ENCODE measurements at places on chromosomes 6 and 20.

- no peak for DNase-seq
Measured at GRCh38 chr6:16413399-16413798, 175.0 kb downstream of the GMPR start.

DNA sequence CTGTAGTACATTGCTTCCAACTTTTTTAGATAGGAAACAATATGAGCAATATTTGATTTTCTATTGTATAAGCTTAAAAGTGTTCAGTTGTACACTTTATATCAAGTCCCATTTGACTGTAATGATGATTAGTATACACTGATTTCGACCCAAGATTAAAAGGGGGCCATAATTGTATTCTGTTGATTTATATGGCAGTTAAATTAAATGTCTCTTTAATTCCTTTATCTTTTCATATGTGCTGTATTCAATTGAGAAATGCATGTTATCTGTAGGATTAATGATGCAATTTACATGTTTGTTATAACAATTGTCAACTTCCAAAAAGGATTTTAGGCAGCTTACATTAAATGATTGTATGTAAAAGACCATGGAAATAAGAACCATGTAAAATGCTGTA, 317.5 kb downstream of the CDKAL1 start:
- DNase-seq, result no peak

DNA sequence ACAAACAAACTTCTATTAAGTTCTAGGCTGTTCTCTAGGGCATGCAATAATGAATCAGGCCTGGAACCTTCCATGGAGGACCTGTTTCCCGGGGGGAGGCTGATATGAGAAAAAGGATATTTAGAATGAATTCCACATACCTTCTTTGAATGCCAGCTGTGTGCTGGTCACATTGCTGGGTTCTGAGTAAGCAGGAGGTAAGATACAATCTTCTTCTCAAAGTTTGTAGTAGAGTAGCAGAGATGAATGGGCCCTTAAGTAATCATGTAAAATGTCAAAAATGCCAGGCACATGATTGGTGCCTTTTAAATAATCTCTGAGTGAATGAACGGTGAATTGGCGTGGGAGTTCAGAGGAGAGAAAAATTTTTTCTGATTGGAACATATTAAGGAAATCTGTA, 47.4 kb downstream of the TGM2 start:
- no peak for DNase-seq

- DNase-seq, result no peak
Measured at GRCh38 chr20:15767999-15768741, 805.1 kb downstream of the KIF16B start.

DNA sequence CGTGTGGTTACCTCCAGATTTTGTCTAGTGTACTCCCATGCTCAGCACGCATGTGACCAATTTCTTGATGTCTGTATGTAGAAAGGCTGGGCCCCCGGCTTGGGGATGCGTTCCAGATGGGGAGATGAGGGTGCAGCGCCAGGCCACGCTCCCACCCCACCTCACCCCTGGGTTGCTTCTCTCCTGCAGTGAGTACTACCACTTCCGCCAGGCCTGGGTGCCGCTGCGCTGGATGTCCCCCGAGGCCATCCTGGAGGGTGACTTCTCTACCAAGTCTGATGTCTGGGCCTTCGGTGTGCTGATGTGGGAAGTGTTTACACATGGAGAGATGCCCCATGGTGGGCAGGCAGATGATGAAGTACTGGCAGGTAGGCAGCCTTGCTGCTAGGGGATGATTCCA, 11.5 kb upstream of the SRF start:
- DNase-seq, result no peak

- no peak for DNase-seq
Measured at GRCh38 chr6:28137505-28137981, 4.1 kb upstream of the ZKSCAN8 start.

DNA sequence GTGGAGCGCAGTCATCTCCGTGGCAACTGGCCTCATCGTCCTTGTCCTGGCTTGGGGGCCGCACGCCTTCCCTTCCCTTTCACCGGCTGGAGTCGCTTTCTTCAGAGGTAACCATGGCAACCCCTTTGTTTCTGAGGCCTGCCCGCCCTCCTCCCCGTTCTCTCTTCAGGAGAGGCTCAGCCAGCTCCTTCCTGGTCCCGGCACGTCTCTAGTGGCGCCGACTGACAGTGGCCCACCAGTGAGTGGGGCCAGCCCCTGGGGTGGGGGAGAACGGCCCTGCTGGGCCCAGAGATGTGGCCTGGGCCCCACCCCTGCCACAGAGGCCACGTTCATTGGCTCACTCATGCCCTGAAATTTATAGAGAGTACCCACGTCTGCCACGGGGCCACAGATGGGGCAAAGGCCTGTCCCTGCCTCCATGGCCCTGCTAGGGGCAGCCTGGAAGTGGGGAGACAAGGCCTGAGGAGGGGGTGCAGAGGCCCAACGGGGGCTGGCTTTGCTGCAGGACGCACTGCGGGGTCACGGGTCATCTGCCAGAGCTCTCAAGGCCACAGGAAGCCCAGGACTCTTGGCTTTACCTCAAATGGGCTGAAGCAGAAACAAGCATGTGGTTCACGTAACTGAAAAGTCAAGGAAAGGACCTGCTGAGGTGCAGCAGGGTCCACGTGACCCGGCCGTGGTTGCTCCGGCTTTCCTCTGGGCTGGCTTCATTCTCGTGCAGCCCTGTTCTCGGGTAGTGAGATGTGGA, 1.4 kb upstream of the OSBPL2 start:
- DNase-seq, result no peak

- no peak for DNase-seq
Measured at GRCh38 chr20:18694071-18694470, 106.2 kb downstream of the DTD1 start.

- DNase-seq, result peak; percentile 37
Measured at GRCh38 chr6:29552512-29553051, 7.0 kb downstream of the UBD start.

DNA sequence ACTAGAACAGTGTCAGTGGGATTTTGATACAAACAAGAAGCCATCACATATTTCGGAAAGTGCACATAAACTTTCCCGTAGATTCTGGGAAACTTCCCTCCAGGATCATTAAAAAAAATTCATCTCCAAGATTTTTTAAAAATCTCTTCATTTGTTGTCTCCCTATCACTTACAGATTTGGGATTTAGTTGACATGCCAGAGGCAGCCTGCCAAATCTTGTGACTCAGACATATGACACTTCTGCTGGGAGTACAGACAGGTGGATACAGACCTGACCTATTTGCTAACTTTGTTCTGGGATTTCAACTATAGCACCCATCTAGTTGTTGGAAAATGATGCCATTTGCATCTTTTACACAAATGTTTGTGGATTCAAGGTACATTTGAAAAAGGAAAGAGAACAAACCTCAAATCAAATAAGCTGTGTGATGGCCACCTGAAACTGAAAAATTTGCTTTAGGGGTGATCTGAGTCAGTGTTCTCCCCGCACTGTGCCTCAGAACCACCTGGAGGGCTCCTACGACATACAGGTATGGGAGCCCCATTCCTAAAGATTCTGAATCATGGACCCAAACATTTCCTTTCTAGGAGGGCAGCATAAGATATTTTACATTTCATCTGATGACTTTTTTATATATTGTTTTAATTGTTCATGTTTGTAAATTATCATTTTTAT, 21.9 kb upstream of the CD2AP start:
- no peak for DNase-seq

DNA sequence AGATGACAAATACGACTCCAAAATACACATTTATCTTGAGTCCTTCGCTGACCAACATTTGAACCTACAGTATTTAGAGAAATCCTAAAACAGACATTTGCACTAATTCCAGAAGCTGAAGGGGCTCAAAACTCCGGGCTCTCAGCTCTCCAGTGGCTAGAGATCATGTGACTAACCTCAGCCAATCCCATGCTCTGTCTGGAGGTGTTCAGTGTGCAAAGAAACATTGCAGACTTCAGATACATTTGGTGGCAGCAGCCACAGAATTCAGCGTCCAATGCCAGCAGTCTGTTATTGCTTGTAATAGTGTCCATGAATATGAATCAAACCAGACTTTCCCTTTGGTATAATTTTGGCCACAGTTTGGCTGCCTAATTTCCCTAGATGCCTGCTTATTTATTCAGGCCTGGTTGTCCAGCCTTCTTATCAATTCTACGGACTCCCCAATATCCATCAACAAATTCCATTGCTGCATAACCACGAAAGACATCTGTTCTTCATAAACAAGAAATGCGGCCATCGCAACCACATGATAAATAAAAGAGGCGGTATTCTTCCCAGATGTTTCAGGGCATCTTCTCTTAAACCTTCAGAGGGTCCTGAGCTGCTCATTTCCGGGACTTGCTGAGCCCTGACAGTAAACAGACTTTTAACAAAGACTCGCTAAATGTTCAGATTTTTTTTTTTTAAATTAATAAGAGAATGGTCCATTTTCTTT, 14.5 kb upstream of the CYP24A1 start:
- no peak for DNase-seq

DNA sequence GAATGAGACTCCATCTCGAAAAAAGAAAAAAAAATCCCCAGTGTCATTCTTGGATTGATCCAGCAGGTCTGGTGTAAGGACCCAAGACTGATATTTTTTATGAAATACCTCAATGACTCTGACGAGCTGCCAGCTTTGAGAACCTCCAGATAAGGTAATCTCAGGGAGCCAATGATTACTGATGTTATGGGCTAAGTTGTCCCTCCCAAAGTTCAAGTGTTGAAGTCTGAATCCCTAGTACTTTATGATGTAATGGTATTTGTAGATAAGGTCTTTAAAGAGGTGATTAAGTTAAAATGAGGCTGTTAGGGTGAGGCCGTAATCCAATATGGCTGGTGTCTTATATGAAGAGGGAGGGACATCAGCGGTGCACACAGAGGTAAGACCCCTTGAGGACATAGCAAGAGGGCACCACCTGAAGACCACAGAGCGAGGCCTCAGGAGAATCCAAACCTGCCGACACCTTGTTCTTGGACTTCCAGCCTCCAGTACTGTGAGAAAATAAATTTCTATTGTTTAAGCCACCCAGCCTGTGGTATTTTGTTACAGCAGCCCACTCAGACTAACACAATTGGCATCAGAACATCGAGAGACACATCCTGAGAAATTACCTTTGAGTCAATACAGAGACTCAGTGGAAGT, 19.7 kb upstream of the DDO start:
- DNase-seq, result no peak

DNA sequence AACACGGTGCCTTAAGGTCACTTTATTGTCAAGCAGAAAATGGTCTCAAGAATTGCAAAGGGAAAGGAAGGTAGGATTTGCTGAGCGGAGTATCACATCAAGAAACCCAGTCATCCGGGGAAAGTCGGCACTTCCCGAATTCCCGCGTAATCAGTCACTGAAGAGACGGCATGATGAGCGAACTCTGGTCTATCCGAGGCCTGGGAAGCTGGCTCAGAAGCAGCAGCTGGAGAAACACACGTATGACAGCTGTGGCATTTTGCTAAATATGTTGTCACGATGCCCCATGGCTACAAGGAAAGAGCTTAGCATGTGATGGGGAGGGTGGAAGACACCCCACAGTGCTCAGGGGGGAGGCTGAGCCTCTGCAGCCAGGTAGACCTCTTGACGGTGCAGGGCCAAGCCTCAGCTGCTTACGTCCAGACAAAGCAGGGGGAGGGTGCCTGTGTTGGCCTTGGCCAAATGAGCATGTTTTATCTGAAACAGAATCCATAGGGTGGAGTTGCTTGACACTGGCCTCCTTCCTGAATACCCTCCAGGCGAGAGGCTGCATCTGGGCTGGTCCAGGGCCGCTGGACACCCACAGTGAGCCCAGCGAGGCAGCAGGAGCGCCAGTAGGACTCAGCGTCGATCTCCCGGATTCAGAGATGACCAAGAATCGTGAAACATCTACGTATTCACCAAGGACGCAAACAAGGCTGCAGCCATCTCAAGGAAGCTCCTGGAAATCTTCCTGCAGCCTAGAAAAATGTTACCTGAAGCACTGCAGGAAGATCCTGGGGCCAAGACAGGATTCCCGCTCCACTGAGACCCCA, 118.8 kb upstream of the AFDN start:
- no peak for DNase-seq

DNA sequence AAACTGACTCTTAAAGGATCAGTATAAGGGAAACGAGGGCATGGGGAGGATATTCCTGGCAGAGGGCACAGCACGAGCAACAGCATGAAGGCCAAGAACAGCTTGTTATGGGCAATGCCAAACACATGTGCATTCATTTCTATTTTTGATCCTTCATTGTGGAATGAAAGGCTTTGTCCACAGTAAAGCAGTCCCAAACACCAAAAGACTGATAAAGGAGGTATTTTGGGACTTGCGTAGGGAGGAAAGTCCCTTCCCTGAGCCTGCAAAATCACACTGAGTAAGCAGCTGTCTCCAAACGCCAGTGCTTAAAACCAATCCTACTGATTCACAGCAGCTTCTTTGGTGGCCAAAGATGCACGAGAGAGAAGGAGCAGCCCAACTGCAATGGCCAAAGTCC, 138.2 kb downstream of the UNC5CL start:
- no peak for DNase-seq

DNA sequence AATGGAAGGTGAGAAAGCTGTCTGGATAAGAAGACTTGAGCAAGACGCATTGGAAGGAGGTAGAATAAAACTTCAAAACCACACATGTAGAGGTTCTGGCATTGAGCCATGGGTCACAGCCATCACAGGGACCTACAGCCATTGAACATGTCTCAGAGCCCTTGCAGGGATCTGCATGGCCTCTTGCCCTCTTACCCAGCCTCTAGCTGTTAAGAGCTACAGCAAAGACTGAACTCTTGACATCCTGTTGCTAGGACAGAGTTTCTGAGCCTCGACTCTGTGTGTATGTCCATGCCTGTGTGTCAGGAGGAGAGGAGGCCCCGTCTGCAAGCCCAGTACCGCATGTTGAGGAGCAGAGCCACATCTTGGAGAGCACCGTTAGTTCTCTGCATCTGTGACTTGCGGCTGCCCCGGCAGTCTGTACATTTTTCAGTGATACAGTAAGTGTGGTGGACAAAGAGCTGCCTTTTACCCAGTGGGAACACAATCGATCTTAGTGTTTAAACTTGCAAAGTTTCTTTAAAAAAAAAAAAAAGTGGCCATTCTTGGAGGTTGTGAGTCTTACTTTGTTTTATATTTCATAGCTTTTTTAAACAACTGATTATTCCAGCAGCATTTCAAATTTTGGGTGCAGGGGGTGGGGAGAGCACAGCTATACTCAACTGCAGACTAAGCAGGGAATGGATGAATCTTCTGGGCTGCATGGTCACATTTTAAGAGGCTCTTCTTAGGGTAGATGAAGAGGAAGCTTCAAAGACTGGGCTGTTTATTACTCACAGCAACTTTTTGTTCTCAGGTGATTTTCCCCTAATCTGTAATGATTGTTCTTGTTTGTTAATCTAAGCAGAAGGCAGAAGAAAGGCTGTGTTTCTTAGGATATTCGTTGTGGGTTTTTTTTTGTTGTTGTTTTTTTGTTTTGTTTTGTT, 88.5 kb downstream of the TBC1D7 start:
- DNase-seq, result no peak

DNA sequence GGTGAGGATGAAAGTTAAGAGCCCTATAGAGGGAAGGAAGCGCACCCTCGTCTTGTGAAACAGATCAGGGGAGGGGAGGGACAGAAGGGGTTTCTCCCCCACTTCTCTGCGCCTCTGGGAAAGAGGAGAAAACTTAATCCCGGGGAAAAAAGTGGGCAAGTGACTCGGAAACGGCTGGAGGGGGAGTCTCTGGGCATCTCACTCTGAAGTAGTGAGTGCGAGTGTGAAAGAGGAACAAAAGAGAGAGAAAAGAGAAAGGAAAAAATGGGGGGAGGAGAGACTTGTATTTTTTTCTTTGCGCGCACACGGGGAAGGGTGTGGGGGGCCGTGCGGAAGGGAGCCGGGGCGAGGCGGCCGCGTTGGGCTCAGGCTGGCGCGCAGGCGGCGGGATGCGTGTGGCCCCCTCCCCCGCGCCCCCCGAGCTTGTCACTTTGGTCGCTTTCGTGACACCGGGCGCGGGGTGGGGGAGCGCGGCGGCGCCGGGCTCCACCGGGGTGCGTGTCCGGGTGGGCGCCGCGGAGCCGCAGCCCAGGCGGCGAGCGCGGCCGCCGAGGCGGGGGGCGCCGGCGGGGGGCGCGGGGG, 454 bp downstream of the L3MBTL3 start:
- no peak for DNase-seq

All from DMS 273 treated with DMSO at 0.1 percent for 48 hours (cell line).